NCI-H187 treated with DMSO at 0.1 percent for 48 hours (cell line): ENCODE measurements at places on chromosomes 7 and 10.

DNA sequence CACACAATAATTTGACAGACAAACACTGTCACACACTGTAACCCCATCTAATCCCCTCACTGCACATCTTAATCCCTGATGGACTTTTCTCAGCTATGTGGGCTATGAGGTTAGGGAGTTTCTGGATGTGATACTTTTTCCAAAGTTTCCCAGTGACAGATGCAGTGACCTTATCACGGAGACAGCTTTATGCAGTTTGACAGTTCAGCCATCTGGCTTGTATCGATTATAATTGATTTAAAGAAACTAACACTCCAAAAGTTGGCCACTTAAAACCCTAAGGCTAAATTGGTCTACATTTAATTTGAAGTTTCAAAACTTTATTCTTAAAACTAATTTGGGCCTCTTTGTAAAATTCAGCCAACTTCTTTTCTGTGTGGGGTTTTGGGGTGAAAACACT is 196.7 kb downstream of the SDK1 start:
- no peak for DNase-seq

DNA sequence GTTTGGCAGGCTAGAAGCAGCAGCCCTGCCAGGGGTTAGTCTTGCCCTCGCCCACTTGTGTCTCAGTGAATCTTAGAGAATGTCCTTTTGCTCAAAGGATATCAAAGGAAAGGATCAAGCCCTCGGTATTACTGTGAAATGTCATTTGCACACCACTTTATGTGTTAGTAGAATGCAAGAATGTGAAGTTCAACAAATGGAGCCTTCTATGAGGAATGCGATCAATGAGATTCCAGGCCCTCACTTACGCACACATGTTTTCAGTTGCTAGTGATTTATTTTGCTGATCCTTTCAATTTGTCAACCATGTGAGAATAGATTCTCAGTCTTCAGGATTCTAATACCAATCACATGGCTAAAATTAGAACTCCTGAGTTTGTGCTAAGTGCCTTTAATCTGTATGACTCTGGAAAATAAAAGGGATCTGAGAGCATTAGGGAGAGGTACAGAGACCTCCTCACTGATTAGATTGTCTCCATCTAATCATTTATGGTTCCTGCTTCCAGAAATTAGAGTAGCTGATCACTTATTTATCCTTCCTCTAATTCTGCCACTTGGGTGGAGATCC is 123.0 kb upstream of the SP4 start:
- no peak for DNase-seq

DNA sequence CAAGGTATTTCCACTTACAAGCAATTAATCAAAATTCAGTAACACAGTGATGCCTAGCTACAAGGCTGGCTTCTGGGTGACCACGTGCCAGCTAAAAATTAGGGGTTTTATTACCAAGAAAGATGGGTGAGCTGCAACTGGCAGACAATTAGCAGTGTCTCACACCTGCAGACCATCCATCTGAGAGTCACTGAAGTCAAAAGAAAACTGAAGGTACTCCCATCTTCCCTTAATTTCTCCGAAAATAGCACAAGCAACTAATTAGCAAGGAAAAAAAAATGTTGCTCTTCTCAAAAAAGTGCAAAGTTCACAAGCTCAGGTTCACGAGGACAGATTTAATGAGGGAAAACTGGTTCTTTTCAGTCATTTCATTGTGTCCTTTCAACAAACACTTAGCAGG is 28.4 kb downstream of the RSU1 start:
- no peak for DNase-seq

- DNase-seq = no peak
These were observed 444.2 kb downstream of the PTPRN2 start for GRCh38 chr7:158143196-158144120.

GRCh38 chr7:17939606-17940301 is 540 bp downstream of the SNX13 start:
- no peak for DNase-seq
